ENCODE measurements at places on chromosomes 16 and 17.

DNA sequence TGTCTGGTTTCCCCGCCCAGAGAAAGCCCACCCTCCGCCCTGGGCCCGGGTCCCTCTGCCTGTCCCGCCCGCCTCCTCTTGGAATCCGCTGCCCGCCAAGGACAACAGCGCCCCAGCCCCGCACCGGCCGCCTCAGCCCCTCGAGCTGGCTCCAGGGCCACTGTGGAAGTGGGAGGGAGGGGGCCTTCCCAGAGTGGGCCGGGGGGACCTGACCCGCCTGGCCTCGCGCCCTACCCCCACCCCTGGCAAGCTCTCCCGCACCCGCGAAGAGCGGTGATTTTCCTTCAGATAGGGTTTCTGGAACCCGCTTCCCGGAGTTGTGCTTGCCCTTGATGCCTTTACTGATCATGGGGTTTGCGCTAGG, 2.3 kb upstream of the CBX8 start:
- DNase-seq = no peak

GRCh38 chr17:3557768-3558583, at the start of gene TRPV3:
TRPV3 (minus strand) TSS chr17:3557812; CDS start chr17:3554850, 2,962 bp downstream.
- peak; percentile 27 for DNase-seq

GRCh38 chr16:50516401-50516800, 31.8 kb upstream of the NKD1 start:
- DNase-seq = no peak

DNA sequence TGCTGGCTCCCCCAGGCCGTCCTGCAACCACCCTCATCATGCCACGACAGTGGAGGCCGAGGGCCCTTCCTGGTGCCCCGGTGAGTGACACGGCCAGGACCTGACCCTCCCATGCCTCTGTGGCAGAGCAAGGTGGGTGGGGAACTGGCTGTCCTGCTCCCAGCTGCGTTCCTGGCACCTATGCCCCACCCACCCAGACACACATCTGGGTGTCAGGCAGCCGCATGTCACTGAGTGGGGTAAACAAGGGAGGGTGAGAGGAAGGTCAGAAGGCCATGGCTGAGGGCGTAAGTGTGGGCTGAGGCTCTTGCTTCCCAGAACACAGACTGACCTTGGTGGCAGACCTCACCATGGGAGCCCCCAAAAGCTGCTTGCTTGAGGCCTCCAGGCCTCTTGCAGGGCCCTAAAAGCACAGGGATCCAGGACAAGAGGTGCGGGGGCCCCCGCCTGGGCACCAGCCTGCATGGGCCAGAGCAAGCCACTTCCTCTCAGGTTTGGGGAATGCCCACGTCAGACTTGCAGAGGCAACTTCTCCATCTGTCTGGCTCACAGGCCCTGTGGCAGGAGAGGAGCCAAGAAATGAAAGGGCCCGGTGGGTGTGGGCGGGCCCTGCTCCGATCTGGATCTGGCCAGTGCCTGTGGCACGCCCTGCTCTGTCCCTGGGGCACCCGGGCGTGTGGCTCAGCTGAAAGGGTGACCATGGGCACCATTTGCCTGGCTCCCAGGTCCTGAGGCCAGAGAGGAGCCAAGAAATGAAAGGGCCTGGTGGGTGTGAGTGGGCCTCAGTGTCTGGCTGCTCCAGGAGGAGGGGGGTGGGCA, 3.9 kb upstream of the CCDC57 start:
- DNase-seq = no peak

GRCh38 chr16:11977376-11978041, 975 bp downstream of the SNX29 start:
- DNase-seq = no peak
